Neural crest cell (in vitro differentiated cells): ENCODE measurements at places on chromosomes 12 and 14. TPM values are rescaled to one million over a fixed set of nuclear protein-coding genes. Genes with fewer than 3 reads are reported as not detected.

WBP11 gene
- total RNA-seq: 101 and 109 TPM in 2 replicates

CLEC4C gene
- not detected in 2 replicates for total RNA-seq

OR11H12 gene
- total RNA-seq: not detected in 2 replicates

CACNA1C gene
- total RNA-seq: 1.6 and 1.9 TPM in 2 replicates

LAG3 gene
- 4.7 and 4.9 TPM in 2 replicates for total RNA-seq

SOAT2 gene
- total RNA-seq: not detected in 2 replicates

RERG gene
- total RNA-seq: 0.61 and 1.1 TPM in 2 replicates

- H3K27ac ChIP-seq: no peak overlapping the region
- H3K4me1 ChIP-seq: peaks cover 4% of the 10 kb centered on the region
- no peaks in the 10 kb centered on the region for H3K36me3 ChIP-seq
- H3K4me3 ChIP-seq: no peak overlapping the region
- H3K27me3 ChIP-seq: no peaks in the 10 kb centered on the region
- no peak for DNase-seq
These were observed 73.6 kb downstream of the RFLNA start for GRCh38 chr12:124368421-124369032.

DNA sequence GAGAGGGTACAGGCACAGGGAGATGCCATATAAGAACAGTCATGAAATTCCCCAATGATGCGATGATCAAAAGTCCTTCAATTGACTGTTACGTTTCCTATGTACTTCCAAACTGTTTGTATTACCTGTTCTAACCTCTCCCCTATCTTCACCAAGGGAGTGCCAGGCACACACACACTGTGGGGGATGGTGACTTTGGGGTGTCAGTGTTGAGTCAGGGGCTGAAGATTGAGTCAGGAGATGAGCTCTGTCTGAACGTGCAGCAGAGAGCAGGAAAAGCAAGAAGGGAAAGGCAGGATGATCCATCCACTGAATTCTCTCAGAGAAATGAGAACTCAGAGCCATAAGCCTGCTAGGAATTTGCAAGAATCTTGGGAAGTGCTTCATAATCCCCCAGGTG, 153.4 kb downstream of the EFCAB11 start:
- DNase-seq: no peak
- H3K4me3 ChIP-seq: no peak overlapping the region
- H3K27ac ChIP-seq: no peak overlapping the region
- no peaks in the 10 kb centered on the region for H3K36me3 ChIP-seq
- no peaks in the 10 kb centered on the region for H3K27me3 ChIP-seq

DNA sequence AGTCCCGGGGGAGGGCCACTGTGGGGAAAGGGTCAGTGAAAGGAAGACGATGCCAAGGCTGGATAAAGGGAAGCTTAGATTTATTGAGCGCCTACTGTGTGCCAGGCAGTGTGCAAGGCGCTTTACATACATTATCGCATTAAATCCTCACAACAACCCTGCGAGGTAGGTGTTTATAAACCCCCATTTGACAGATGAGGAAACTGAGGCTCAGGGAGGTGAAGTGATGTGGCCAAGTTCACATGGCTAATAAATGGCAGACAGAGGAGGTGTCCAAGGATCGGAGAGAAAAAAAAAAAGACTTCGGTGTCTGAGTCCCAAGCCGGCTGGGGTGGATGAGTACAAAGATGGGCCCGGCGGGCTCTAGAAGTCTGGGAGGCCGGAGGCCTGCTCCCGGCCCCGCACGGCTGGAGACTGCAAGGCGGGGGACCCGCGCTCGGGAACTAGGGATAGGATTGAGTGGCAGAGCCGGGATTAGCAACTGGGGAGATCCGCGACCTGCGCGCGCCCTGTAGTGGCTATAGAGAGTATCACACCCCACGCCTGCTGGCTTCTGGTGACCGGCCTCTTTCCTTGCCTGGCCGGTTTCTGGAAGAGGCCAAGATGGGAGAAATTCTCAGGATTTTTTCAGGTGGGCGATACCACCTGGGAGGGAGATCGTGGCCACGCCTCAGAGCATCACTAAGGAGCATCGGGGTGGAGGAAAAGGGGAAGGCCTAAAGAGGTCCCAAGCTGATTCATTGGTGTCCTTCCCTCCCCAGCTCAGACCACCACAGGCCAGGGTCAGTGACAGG, 3.9 kb downstream of the DDN start:
- peaks cover 26% of the 10 kb centered on the region for H3K4me1 ChIP-seq
- H3K4me3 ChIP-seq: peak overlapping the region; percentile 75
- H3K27ac ChIP-seq: no peak overlapping the region
- DNase-seq: peak; percentile 88

DNA sequence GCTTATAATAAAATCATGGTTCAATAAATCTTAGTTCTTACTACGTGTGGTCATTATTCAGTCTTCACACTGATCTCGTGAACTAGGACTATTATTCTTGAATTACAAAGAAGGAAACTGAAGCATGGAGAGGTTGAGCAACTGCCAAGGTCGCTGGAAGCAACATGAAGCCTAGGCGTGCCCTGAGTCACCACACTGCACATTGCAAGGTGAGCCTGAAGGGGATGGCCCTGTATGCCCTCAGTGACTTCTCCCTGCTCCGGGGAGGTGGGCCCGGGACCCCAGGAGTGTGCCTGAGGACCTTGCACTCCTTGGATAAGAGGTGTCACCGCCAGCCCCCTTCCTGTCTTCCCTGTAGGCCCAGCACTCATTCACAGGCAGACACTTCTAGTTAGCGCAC, 161.6 kb downstream of the CACNA1C start:
- no peak overlapping the region for H3K27ac ChIP-seq
- no peak for DNase-seq
- H3K4me1 ChIP-seq: peaks cover 15% of the 10 kb centered on the region
- peaks cover 3% of the 10 kb centered on the region for H3K27me3 ChIP-seq

GRCh38 chr12:101857043-101857558, 20.3 kb upstream of the DRAM1 start:
- H3K27me3 ChIP-seq: no peaks in the 10 kb centered on the region
- no peak for DNase-seq
- no peaks in the 10 kb centered on the region for H3K36me3 ChIP-seq
- no peak overlapping the region for H3K27ac ChIP-seq

- no peaks in the 10 kb centered on the region for H3K4me1 ChIP-seq
- H3K27ac ChIP-seq: no peak overlapping the region
- H3K36me3 ChIP-seq: no peaks in the 10 kb centered on the region
- H3K27me3 ChIP-seq: no peaks in the 10 kb centered on the region
These were observed 20.6 kb upstream of the CPM start for GRCh38 chr12:68953536-68953935.

DNA sequence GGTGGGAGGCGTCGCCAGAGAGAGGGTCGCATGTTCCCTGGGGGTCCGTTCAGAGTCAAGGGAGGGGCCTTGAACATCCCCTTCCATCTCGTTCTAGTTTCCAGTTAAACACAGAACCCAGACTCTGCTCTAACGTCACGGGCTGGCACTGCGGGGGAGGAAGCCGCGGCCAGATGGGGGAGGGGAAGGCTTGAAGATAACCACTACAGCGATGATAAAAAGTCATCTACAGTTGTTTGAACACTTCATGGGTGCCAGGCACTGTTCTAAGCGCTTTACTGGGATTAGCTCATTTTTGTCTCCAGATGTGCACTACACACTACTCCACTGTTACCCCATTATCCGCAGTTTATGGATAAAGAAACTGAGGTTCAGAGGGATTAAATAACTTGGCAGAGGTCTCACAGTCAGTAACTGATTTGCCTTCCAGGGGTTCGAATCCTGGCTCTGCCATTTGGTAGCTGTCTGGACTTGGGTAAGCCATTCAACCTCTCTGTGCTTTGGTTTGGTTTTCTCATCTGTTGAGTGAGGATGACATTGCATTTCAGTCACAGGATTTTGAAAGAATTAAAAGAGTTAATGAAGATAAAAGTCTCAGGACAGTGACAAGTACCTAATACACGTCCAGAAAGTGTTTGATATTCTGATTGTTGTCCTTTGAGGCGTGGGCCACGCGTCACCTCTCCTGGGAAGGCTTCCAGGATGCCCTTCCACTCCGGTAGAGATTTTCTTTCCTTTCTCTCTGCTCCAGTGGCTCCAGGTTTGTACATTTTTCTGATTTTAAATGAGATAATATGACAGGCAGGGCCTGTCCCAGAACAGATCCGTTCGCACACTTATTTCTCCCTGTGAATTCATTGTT, 798 bp upstream of the RASAL1 start:
- no peaks in the 10 kb centered on the region for H3K36me3 ChIP-seq
- H3K27me3 ChIP-seq: peaks cover 74% of the 10 kb centered on the region
- no peak overlapping the region for H3K27ac ChIP-seq
- no peaks in the 10 kb centered on the region for H3K4me1 ChIP-seq
- DNase-seq: no peak

DNA sequence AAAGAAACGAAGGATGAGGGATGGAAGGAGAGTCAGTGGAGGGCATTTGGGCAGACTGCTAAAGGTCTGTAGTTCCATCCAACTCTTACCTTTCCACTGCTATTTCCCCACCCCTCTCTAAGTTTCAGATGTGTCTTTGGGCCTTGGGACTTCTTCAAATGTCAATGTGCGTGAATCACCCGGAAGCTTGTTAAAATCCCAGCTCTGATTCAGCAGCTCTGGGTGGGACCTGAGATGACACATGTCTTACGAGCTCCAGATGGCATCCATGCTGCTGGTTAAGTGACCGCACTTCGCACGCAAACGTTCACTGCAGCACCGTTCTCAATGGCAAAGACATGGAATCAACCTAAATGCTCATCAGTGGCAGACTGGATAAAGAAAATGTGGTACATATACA, 309.9 kb downstream of the VRK1 start:
- H3K4me1 ChIP-seq: no peaks in the 10 kb centered on the region
- no peak for DNase-seq
- no peak overlapping the region for H3K4me3 ChIP-seq
- H3K27me3 ChIP-seq: no peaks in the 10 kb centered on the region
- no peaks in the 10 kb centered on the region for H3K36me3 ChIP-seq

DNA sequence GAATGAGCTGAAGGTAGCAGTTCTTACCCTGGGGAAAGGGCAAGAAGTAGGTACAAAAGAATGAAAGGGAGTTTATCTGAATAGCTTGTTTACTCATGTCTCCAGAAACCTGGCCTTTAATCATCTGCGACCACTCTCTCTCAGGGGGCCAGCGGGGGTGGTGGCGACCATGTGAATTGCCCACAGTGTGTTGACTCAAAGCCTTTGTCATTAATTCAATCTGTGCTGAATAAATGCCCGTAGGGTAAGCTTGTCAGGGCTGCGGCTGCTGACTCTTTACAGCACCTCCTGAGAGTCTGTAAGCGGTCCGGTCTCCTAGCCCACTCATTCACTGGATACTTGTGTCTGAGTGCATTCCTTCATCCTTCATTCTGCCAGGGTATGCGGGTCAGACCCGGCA, 874.4 kb downstream of the SLC6A15 start:
- no peak for DNase-seq
- no peaks in the 10 kb centered on the region for H3K36me3 ChIP-seq
- peaks cover 9% of the 10 kb centered on the region for H3K4me1 ChIP-seq

DNA sequence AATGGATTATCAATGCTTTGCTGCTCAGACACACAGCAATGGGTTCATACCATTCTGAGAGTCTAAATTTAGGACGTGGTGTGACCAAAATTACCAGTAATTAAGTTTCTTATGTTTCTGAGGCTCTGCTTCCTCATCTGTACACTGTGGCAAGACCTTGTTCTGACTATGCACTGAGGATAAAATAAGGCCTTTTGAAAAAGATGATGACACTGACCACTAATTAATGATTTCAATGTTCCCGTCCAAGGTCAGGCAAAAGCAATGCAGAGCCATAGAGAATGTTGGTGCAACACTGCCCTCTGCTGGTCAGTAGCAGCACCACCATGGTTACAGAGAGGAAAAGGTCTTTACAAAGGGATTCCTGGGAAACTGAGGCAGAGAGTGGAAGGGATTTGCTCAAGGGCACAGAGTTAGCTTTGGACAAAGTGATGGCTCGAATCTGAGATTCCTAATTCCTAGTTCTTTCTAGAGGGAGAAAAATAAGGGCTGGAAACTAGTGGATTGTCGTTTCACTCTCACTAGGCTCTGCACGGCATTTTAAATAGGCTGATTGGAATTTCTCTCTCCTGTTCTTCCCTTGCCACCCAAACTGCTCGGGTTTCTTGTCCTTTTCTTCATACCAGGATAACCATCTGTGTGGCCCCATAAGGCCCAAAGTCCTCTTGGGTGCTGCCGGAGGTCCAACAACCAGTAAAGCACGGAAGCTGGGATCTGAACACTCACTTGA, 22.3 kb upstream of the P2RX7 start:
- no peak overlapping the region for H3K27ac ChIP-seq
- DNase-seq: peak; percentile 71
- no peaks in the 10 kb centered on the region for H3K4me1 ChIP-seq
- no peaks in the 10 kb centered on the region for H3K36me3 ChIP-seq

- no peak overlapping the region for H3K27ac ChIP-seq
- H3K4me1 ChIP-seq: no peaks in the 10 kb centered on the region
- no peaks in the 10 kb centered on the region for H3K36me3 ChIP-seq
- H3K4me3 ChIP-seq: no peak overlapping the region
- H3K27me3 ChIP-seq: peaks cover 84% of the 10 kb centered on the region
These were observed 21.9 kb upstream of the RBM19 start for GRCh38 chr12:113988064-113988451.

- H3K27me3 ChIP-seq: no peaks in the 10 kb centered on the region
- no peak for DNase-seq
- H3K27ac ChIP-seq: peak overlapping the region; percentile 50
- H3K4me1 ChIP-seq: peaks cover 27% of the 10 kb centered on the region
These were observed 5.8 kb downstream of the NR4A1 start for GRCh38 chr12:52056801-52057637.

DNA sequence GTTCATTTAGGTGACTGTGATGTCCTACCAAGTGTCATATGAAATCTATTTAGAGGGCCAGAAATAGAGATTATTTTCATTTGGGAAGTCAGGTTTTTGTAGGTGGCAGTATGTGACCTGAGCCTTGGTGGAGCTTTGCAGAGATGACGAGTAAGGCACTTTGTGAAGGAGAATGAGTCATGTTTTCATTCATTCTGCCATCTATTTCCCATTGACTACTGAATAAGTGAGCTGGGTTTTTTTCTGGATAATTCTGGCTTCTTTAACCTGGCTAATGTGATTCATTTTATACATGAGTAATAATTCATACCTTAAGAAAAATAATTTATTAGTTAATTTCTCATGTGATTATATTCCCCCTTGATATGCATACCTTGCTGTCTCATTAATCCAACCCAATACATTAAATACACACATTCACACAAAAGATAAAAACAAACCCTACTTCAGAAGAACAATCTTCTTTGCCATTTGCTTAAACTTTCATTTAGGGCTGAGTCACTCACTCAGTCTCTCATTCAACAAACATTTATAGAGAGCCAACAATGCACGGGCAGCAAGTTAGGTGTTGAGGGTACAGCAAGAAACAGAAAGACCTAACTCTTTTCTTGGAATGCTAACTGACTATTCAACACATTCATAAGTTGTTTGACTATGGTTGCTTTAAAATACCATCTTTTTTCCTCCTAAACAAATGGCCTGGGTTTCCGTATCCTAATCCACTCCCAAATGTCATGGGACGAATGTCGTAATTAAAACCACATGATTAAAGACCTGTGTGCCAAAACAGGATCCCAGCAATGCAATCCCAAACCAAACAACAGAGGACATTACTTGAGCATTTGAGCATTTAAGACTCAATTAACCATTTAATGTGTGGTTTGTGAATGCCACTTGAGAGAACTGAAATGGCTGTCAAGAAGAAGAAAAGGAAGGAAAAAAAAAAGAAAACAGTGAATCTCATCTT, 78.0 kb downstream of the KITLG start:
- H3K27ac ChIP-seq: no peak overlapping the region
- H3K36me3 ChIP-seq: peaks cover 5% of the 10 kb centered on the region
- no peaks in the 10 kb centered on the region for H3K27me3 ChIP-seq
- H3K4me1 ChIP-seq: no peaks in the 10 kb centered on the region

- no peaks in the 10 kb centered on the region for H3K27me3 ChIP-seq
- no peak overlapping the region for H3K27ac ChIP-seq
These were observed 848.0 kb downstream of the DIO2 start for GRCh38 chr14:79363291-79363690.
